Activated CD4-positive, alpha-beta T cell treated with anti-CD3 and anti-CD28 coated beads, Interleukin-10, Interleukin-2, amounts not matched to agents 100 ng/mL and 50 ng/mL, durations not matched to agents 16 hours and 8 hours (primary cell): ENCODE measurements at places on chromosomes 12 and 14.

DNA sequence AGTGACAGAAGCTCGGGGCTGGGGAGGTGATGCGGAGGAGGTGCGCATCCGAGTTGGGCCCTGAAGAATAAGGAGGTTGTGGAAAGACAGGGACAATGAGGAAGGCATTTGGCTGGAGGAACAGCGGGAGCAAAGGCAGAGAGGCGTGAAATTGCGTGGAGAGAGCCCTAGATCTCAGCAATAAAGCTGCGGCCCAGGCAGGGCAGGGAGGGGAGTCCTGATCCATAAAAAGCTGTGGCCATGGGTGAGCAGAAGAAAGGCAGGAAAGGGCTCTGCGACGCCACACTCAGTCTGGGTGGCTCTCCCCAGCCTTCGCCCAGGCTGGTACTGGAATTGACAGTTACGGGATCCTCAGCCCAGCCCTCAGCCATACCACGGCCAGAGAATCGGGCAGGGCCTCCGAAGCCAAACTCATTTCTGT lies 2.2 kb downstream of the FIGNL2 start:
- no peak for DNase-seq

- DNase-seq, result no peak
Measured at GRCh38 chr12:1927751-1928351, 9.4 kb upstream of the CACNA2D4 start.

- DNase-seq, result no peak
Measured at GRCh38 chr12:43291516-43291915, 260.5 kb downstream of the ADAMTS20 start.

DNA sequence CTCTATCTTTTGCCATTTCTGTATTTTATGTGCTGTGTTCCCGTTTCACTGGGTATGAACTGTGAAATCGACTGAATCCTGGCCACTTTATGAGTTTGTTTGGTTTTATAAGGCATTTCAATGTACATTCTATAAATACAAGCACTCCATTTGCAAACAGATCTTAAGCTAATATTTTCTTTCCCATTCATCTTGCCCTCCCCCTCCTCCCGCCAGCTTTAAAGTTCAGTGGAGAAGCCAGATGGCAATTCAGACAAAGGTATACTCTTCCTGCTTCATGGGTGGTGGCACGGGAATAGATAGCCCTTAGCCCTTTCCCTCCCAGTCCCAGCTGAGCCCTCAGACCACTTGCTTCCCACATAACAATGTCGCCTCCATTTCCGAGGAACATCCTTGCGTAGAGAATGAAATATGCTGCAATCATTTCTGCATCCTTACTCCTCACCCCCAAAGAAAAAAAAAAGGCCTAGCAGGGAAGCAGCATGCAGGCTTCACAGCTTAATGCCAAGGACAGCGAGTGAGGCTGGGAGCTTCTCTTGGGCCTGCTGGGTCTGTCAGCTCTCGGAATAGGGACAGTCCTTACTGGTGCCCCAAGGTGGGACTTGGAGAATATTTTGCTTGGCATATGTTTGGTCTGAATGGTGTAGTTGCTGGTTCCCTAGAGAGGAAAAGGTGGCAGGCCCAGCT lies 52.8 kb upstream of the SRSF5 start:
- no peak for DNase-seq

GRCh38 chr12:108090107-108090899 lies 38.8 kb upstream of the WSCD2 start:
- no peak for DNase-seq

- DNase-seq, result no peak
Measured at GRCh38 chr12:86663716-86664115, 407.5 kb upstream of the MGAT4C start.

DNA sequence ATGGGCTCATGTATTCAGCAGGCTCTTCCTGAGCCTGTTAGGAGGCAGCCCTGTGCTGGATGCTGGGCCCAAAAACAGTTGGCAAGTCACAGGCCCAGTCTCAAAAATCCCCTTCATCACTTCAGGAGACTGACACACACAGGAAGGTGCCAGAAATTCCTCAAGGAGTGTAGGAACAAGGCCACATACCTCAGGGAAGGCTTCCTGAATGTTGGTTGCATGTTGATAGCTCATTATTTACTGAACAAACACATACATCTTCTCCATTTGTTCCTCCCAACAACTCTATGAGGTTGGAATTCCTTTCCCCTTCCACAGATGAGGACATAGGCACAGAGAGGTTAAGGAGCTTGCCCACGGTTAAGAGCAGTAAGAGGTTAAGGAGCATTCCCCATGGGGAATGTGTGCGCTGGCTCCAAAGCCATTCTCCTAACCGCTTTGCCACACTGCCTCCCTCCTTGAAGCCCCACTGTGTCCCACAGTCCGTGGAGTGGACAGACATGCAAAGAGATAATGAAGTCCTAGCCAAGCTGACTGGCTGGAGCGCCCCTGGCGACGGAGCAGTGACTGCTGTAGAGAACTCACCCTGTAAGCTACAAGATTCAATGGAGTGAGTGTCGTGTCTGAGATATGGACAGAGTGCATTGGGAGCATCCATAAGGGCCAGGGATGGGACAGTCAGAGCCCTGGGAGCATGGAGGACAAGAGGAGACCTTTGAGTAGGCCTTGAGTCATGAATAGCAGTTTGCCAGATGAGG lies 3.3 kb downstream of the HHIPL1 start:
- no peak for DNase-seq

- no peak for DNase-seq
Measured at GRCh38 chr14:54503486-54503885, 6.2 kb upstream of the CGRRF1 start.

DNA sequence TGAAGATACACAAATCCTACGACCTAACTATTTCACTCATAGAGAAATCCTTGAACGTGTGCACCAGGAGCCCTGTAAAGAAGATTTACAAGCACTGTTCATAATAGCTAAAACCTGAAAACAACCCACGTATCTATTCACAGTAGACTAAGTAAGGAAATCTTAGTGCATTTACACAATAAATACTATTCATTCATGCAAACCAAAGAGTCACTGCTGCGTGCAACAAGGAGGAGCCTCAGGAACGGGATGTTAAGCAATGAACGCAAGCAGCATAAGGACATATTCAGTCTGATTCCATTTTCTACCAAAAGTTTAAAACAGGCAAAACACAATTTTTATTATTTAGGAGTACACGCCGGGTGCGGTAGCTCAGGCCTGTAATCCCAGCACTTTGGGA lies 176.6 kb downstream of the TTC7B start:
- no peak for DNase-seq

DNA sequence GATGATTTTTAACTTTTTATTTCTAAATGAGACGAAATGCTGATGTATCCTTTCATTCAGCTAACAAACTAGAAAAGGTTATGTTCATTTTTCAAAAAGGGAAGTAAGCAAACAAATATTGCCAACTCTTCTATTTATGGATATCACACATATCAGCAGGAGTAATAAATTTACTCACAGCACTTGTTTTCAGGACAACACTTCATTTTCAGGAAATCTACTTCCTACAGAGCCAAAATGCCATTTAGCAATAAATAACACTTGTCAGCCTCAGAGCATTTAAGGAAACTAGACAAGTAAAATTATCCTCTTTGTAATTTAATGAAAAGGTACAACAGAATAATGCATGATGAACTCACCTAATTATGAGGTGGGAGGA lies 139.6 kb downstream of the HMGA2 start:
- no peak for DNase-seq

GRCh38 chr14:52610187-52610586 lies 57.6 kb downstream of the GPR137C start:
- DNase-seq, result no peak
